ENCODE measurements at places on chromosomes 1 and 21. TPM values are rescaled to one million over a fixed set of nuclear protein-coding genes. Genes with fewer than 3 reads are reported as not detected.

- no peak for DNase-seq
- H3K36me3 ChIP-seq: no peaks in the 10 kb centered on the region
- H3K27ac ChIP-seq: no peak overlapping the region
- no peaks in the 10 kb centered on the region for H3K4me1 ChIP-seq
- H3K4me3 ChIP-seq: no peak overlapping the region
- no peaks in the 10 kb centered on the region for H3K27me3 ChIP-seq
Measured at GRCh38 chr1:60374537-60374936, 301.0 kb upstream of the C1orf87 start.

DNA sequence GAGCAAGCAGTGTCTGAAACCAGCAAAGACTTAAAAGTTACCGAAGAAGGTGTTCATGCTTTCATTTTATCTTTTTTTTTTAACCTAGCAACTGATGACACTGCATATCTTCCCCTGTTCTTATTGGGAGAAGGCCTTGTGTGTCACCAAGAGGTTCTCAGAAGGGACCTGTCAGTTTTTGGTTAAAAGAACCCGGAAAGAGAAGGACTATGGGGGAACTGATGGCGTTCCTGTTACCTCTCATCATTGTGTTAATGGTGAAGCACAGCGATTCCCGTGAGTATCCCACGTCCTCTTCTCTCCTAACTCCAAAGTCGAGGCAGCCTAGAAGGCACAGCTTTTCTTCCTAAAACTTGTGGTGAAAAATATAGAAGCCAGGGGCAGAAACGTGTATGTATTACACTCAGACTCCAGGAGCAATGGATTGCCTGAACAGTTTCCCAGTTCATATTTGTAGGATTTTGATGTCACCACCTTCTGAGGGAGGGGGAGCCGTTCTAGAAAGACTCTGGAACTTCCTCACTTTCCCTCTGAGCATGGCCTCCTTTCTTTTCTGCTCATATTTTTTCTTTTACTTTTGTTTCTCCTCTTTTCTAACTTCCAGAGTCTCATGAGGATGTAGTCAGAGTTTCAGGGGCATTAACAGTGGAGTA lies at the start of gene MR1:
Gene MR1, plus strand, starts transcription at position 185 of the 653 bp plus-strand sequence. Its CDS starts 25 bp downstream, at position 210.
- H3K27me3 ChIP-seq: no peaks in the 10 kb centered on the region
- peaks cover 45% of the 10 kb centered on the region for H3K4me1 ChIP-seq
- H3K36me3 ChIP-seq: no peaks in the 10 kb centered on the region
- peak; percentile 85 for DNase-seq
- H3K4me3 ChIP-seq: peak within 1 kb of the TSS; percentile 90

DNA sequence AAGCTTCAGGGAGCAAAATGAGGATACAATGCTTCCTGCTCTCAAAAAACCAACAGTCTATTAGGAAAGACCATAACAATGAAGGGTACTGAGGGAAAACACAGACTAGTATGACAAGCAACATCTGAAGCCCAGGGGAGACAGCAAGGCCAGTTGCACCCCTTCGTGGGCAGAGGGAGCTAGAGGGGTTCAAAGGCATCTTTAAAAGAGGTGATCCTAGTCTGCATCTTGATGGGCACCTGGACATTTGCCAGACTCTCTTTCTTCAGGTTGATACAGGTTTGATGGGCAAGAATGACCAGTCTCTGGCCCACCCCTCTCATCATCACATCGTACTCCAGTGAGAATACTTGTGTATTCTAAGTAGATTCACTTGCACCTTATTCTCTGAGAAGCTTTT lies 177.7 kb downstream of the VAV3 start:
- no peaks in the 10 kb centered on the region for H3K36me3 ChIP-seq
- no peak overlapping the region for H3K27ac ChIP-seq
- no peaks in the 10 kb centered on the region for H3K4me1 ChIP-seq
- peaks cover 8% of the 10 kb centered on the region for H3K27me3 ChIP-seq
- no peak for DNase-seq
- H3K4me3 ChIP-seq: no peak overlapping the region

GRCh38 chr1:197917805-197918651 lies 856 bp downstream of the LHX9 start:
- H3K4me3 ChIP-seq: peak overlapping the region; percentile 98
- peaks cover 5% of the 10 kb centered on the region for H3K27me3 ChIP-seq
- no peak for DNase-seq
- peaks cover 62% of the 10 kb centered on the region for H3K4me1 ChIP-seq
- H3K27ac ChIP-seq: peak overlapping the region; percentile 89

The KIAA1614 gene
- 2.4 TPM for total RNA-seq
